COR-L47 (cell line): ENCODE measurements at places on chromosomes 6 and 20.

DNA sequence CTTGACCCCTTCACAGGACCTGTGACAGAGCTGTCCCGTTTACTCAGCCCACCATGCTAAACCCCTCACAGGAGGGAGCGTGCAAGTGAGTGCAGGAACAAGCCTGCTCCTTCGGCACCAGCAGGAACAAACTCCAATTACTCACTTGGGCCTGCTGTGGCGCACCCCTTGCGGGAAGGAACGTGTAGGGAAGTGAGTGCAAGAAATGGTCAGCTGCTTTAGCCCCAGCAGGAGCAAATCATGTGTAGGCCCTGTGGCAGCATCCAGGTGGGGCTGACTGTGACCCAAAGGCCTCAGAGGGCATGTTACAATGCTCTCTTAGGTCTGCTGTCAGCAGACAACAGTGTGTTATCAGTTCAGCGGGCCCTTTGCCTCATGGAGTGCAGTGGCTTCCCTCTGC lies 574.4 kb downstream of the PRKN start:
- DNase-seq = no peak

DNA sequence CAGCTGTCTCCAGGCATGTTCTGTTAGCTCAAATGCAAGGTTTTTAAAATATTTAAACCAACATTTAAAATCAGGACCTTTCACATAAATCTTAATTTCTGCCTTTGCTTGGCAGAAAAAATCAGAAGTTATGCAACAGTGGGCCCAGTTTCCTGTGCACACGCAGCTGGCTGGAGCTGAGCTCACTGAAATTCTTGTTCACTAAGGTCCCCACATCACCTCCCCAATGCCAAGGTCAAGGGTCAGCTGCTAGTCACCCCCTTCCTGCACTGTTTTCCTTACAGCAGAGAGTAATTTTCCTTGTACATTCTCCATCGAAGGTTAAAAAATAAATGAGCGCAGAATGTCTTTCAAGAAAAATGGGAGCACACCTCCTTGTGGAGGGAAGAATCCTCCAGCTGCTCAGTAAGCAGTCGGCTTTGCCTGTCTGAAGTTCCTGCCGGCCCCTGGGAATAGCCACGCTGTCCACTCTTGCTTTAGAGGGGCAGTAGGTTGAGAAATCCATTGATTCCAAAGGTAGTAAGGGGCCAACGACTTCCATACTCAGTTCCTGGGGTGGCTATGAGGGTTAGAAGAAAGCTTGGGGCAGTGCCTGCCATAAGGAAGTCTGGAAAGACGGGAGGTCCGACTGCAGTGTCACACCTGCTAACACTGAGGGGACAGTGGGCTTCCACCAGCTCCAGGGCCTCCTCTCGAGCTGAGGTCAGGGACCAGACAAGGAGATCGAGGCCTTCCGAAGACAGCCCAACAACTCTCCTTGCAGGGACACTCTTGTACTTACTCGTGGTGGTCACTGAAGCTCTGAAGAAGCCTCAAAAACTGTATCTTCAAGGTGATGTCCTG lies 56.8 kb downstream of the MYH7B start:
- no peak for DNase-seq

DNA sequence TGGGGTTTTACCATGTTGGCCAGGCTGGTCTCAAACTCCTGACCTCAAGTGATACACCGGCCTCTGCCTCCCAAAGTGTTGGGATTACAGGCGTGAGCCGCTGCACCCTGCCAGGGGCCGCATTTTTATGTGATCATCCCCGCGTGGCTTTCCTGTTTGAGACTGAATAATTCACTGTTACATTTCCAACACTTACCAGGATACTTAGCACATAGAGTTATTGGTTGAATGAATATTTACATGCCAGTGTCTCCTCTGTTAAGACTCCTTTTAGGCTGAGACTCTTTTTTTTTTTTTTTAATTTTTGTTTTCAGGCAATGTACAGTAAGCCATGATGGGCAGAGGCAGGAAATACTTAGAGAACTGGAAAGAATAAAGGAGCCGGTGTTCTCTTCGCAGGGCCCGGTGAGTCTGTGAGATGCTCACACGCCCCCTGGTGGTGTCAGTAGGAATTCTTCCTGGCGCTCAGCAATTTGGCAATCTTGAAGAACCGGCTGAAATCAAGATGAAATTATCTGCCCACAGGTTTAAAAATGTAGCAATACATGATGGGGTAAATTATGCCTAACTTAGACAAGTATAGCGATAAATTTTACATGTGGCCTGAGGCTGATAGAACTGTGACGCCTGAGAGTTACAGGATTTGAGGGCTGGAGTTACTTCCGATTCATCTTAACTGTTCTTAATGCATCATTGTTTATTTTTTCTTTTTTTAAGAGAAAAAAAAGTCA lies 7.6 kb upstream of the RNF114 start:
- peak; percentile 68 for DNase-seq

- DNase-seq = no peak
Measured at GRCh38 chr6:75431379-75431778, 62.2 kb downstream of the FILIP1 start.

DNA sequence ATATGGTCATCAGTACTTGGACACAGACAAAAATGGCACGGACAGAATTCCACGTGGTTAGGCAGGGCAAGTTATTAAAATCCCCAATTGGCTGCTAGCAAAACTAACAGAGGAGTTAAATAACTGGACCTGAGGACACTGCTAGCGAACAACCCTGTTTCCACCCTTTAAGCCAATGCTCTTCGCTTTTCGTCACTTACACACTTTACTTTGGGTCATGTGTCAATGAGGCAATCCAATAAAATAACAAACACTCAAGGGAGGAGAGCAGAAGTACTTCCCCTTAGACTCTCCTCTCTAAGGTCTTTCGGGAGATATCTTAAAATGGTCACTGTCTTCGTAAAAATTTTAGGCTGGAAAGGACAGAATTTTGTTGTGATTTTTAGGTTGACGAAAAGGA lies 68.6 kb downstream of the LCA5 start:
- no peak for DNase-seq

GRCh38 chr6:139303185-139303584 lies 11.4 kb upstream of the TXLNB start:
- no peak for DNase-seq

- no peak for DNase-seq
Measured at GRCh38 chr20:58567437-58567836, 52.2 kb upstream of the APCDD1L start.

- DNase-seq = no peak
Measured at GRCh38 chr20:20780127-20780824, 67.8 kb upstream of the RALGAPA2 start.

DNA sequence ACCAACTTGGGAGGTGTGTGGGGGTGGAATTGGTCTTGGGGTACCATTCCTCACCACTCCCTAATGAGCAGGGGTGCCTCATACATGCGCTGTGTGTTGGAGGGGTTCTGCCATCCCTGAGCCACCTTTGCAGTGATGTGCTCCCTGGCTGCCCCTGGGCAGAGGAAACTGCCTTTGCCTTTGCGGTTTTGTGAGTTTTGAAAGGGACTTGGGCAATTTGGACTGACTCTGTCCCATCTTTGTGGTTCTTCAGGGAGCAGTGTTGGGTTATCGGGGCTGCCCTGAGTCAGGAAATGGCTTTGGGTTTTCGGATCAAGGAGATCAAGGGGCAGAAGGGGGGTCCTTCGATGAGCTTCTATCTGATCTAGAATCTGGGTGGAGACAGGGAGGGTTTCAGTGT lies 3.9 kb upstream of the PHACTR3 start:
- DNase-seq = no peak

GRCh38 chr6:80145509-80145908 lies 39.0 kb downstream of the BCKDHB start:
- no peak for DNase-seq

DNA sequence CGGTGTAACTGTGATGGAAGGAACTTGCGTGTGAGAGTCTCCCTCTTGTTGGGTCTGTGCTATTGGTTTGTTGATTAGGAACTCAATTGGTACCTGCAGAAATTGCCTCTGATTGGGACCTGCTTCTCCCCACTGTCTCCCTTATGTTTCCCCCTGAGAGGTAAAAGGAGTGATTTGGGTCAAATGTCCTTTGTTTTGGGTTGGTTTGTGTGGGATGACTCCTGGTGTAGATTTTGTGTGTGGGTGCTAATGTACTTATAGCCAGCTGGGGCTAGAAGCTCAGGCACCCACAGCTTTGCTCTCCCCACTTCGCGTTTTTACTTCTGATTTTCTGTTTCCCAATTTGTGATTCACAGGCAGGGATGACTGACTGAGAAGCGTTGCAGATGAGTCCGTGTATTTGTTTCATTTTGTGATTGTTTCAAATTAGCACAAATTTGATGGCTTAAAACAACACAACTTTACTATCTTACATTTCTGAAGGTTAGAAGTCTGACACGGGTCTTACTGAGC lies 79.1 kb downstream of the UTRN start:
- DNase-seq = no peak

GRCh38 chr6:151537556-151537955 lies 43.7 kb downstream of the CCDC170 start:
- DNase-seq = no peak

GRCh38 chr6:37691904-37692806 lies 5.5 kb downstream of the MDGA1 start:
- DNase-seq = peak; percentile 68

DNA sequence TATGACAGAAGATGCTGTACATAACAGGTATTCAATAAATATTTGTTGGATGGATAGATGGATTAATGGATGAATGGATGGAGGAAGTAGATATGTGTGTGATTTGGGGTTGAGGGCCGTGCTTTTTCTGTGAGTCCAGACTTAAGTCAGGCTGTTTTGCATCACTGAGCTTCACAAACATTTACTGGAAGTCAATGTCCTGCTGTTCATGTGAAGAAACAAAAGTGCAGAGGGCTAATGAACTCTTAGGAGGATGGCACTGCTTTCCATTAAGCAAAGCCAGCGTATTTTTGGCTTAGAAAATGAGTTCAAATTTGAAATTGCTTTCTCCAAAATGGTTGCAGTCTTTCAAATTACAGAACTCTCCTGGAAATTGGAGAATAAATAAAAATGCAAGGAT lies 260.6 kb upstream of the SASH1 start:
- no peak for DNase-seq

GRCh38 chr6:25219917-25220278 lies 59.3 kb upstream of the CARMIL1 start:
- DNase-seq = no peak

DNA sequence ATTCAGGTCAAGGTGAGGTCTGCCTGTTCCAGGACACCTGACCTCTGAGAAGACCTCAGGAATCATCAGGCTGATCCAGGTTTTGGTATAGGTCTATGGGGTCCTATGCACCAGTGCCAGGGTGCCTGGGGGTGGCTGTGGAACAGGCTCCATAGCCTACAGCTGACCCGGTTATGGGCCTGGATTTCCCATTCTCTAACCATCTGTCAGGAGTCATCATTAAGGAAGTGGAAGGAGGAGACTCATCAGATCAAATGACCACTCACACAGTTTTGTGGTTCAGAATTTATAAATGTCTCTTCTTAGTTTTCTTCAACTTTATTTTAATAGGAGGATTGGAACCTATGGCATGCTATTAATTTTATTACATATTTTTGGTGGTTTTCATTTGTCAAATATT lies 14.8 kb downstream of the PLA2G7 start:
- no peak for DNase-seq

- DNase-seq = no peak
Measured at GRCh38 chr20:35866418-35867202, 87.7 kb downstream of the SCAND1 start.

DNA sequence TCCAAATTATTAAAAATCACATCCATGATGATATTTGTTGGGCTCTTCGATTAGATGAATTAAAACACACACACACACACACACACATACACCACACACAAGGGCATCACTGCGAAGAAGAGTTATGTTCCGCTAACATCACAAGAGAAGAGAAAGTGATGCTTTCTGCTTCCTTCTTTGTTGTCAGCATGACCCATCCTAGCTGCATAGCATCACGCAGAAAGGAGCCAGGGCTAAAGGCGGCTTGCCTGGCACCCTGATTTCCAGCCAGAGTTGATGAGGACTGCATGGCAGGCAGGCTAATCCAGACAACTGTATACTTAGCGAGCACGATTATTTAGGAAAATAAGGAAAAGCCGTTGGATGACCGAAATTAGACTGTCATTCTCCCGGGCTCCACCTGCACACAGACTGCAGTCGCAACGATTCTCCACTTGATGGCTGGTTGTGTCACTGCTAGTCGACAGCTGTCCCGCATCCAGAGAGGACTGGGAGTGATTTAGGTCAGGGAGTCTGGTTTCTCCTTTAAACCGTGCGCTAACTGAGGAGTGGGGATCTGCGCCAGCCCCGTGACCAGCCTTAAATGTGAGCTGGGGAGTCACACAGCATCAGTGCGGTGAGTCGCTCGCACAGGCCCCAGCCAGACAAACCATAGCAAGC lies 70.6 kb upstream of the SOX4 start:
- peak; percentile 67 for DNase-seq

- no peak for DNase-seq
Measured at GRCh38 chr6:16712255-16712930, 48.9 kb downstream of the ATXN1 start.

DNA sequence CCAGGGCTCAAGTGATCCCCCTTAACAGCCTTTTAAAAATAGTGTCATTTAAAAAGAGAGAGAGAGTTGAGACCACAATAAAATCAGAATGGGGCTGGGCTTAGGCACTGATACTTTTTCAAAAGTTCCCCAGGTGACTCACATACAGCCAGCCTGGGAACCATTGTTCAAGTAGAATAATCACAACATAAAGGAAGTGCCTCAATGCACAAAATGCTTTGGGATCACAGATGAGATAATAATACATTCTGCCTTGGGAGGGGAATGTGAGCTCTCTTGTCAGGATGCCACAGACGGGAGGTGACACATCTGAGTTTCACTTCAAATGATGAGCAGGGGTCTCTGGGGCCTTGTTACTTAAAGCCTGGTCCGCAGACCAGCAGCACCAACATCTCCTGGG lies 34.0 kb upstream of the GABRR1 start:
- DNase-seq = no peak

GRCh38 chr20:1941226-1941625 lies 46.0 kb downstream of the SIRPA start:
- DNase-seq = no peak

DNA sequence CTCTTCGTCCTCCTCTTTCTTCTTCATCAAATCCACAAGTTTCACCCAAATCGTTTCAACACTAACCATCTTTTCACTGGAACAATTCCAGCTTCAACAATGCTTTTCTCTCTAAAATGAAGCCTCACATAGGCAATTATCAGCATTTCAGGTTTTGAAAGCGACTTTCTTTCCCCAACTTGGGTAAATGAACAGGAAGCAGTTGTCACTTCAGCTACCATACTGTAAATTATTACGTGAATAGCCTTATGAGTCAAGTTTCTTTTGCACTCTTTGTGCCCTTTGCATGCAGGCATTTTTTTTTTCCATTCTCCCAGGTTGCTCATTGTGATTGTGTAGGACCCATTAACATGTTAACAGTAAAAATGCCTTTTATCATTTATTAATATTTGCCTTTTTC lies 121.7 kb upstream of the BTBD3 start:
- DNase-seq = no peak
